ENCODE measurements at places on chromosomes 5 and 9. TPM values are rescaled to one million over a fixed set of nuclear protein-coding genes. Genes with fewer than 3 reads are reported as not detected.

GRCh38 chr9:97501972-97502221 lies 431 bp downstream of the TMOD1 start:
- no peak for DNase-seq

GRCh38 chr9:120484162-120484561 lies 95.8 kb downstream of the CDK5RAP2 start:
- DNase-seq: no peak

Gene OR1L6
- not detected for total RNA-seq

DNA sequence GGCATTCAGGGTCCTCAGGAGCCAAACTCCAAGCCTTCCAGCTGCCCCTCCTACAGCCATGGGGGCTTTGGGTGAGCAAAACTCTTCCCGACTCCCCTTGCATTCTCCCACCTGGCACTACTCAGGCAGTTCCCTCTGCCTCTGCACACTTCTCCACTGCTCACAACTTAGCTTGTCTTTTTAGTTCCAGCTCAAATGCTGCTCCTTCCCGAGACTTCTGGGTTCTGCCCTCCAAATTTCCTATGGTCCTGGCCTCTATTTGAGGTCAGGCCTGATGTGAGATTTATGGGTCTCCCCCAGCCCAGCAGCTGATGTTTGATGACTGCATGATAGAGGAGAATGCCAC lies 5.7 kb upstream of the SLC25A48 start:
- DNase-seq: no peak

DNA sequence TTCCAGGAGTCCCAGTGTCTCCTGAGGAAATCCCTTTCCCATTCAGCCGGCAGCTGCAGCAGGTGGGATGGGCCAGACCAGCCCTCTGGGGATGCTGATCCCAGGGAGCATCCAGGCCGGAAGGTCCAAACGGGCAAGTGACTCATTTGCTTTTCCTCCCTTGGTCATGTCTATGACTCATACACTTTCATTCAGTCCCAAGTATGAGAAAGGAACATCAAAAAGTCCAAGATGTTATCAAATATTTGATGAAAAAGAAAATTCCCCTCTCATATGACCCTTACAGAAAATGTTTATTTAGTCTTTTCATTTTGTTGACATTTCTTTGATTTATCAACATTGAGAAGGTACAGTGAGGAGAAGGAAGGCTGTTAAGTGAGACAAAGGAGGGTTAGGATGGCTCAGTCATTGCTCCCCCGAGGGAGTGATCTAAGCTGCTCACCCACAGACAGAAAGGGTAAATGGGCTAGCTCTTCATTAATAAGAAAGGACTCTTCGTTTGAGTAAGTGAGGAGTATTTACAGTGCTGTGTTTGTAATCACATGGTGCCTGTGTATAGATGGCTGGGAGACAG lies 117.6 kb upstream of the ANKRD55 start:
- peak; percentile 80 for DNase-seq

Gene TRIM36
- not detected for total RNA-seq

Gene GLDC
- total RNA-seq: 0.53 TPM

- DNase-seq: peak; percentile 91
Observed at GRCh38 chr9:37422289-37423104, at the start of gene GRHPR. Gene GRHPR (plus strand): TSS chr9:37422696. CDS start chr9:37422751, 55 bp downstream.

- DNase-seq: peak; percentile 73
Observed at GRCh38 chr9:113614843-113615648, 151.5 kb downstream of the RGS3 start.

Gene CCNO
- total RNA-seq: 0.36 TPM

All from heart left ventricle (tissue), 16 donors.